ENCODE measurements at places on chromosomes 2 and 18. TPM values are rescaled to one million over a fixed set of nuclear protein-coding genes. Genes with fewer than 3 reads are reported as not detected.

Gene FAM124B
- 0.61 TPM for polyA plus RNA-seq

Gene GYPC
- 113 TPM for polyA plus RNA-seq

Gene RTTN
- 3.8 TPM for polyA plus RNA-seq

- peak; percentile 75 for DNase-seq
Measured at GRCh38 chr2:66438891-66439811, 4.2 kb downstream of the MEIS1 start.

- no peak for DNase-seq
Measured at GRCh38 chr2:110205660-110206455, 1.0 kb upstream of the NPHP1 start.

DNA sequence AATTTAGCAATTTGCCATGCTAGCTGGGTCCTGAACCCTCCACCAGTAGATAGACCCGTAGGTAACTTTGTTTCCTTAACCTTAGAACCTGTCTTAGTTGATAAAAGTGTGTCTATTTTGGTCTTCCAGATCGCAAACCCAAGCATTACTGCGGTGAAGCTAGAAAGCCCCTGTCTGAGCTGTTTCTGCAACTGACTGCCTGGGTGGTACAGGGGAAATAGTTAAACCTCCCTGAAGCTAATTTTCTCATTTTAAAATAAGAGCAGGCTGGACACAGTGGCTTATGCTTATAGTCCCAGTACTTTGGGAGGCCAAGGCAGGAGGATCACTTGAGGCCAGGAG is 101.7 kb upstream of the MSH2 start:
- DNase-seq, result no peak

Gene TUBB8B
- polyA plus RNA-seq, result not detected

GRCh38 chr2:16386431-16386830 is 279.2 kb downstream of the CYRIA start:
- peak; percentile 45 for DNase-seq

DNA sequence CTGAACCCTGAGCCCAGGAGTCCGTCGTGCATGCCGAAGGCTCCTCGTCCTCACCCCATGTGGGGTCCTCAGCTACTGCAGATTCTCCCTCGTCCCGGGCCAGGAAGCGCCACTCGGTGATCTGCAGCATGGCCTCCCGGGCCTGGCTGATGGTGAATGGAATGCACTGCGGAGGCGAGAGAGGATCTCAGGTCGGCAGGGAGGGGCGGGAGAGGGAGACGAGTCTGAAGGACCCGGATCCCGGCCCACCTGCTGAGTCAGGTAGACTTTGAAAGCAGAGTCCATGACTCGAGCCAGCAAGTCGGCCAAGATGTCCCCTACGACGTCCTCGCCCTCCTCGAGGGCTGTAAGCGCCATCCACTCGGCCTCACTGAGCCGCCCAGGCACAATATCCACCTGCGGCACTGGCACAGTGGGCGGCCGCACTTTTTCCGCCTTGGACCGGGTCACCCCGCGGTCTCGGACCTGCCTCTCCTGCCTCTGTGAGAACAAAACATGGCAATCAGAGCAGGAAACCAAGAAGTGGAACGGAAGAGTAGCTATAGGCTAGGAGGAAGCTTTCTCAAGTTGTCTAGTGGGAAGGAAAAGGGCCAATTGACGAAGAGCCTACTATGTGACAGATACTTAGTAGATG is 5.5 kb downstream of the C2orf81 start:
- no peak for DNase-seq

DNA sequence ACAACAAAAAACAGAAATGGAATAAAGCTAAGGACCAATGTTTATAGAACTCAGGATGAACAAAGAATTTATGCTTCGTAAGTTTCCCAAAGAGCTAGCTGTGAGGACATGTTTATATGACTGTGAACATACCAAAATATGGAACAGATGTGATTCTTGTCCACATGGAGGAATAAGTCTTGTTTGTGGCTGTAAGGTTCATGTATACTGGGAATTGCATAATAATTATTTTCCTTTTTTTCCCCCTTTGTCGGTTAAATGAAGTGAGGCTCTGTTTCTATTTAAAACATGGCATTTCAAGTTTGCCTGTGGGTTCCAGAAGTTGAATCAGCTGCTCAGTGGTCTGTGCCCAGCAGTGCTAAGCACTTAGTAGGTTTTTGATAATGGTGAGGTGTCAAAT is 108.1 kb downstream of the FHOD3 start:
- DNase-seq, result no peak

- DNase-seq, result no peak
Measured at GRCh38 chr2:71812736-71813135, 334.9 kb downstream of the CYP26B1 start.

DNA sequence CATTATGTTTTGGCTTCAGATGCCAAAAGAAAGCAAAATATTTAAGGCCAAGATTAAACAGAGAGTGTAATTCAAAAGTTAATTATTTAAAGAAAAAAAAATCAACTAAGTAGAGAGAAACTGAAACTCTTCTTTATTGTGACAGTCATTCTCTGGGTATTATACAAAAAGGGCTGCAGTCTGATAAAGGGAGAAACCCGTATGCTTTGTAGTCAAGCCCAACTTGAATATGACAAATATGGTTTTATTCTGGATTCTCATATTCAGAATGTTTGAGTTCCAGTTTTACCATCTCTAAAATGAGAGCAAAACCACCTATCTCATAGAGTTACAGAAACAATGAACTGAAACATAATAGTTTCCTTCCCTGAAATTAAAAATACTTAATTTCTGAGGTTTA is 8.2 kb downstream of the CDH2 start:
- no peak for DNase-seq

Gene CRYGC
- not detected for polyA plus RNA-seq

GRCh38 chr2:187138265-187138664 is 289.3 kb upstream of the ZSWIM2 start:
- DNase-seq, result peak; percentile 60

Gene TXNDC2
- polyA plus RNA-seq, result not detected

- no peak for DNase-seq
Measured at GRCh38 chr2:172109988-172110811, 7.5 kb upstream of the DLX2 start.

GRCh38 chr18:25282282-25282681 is 69.7 kb downstream of the ZNF521 start:
- no peak for DNase-seq

Gene VPS4B
- polyA plus RNA-seq, result 8.0 TPM

Gene GKN1
- polyA plus RNA-seq, result not detected

Gene TMEM163
- 7.1 TPM for polyA plus RNA-seq

Gene SLC8A1
- 41.8 TPM for polyA plus RNA-seq

GRCh38 chr2:181523756-181524155 is 66.6 kb downstream of the ITGA4 start:
- no peak for DNase-seq

- DNase-seq, result no peak
Measured at GRCh38 chr2:158539176-158540005, 82.6 kb downstream of the PKP4 start.

GRCh38 chr2:154697418-154698252 is 860 bp upstream of the KCNJ3 start:
- peak; percentile 37 for DNase-seq

DNA sequence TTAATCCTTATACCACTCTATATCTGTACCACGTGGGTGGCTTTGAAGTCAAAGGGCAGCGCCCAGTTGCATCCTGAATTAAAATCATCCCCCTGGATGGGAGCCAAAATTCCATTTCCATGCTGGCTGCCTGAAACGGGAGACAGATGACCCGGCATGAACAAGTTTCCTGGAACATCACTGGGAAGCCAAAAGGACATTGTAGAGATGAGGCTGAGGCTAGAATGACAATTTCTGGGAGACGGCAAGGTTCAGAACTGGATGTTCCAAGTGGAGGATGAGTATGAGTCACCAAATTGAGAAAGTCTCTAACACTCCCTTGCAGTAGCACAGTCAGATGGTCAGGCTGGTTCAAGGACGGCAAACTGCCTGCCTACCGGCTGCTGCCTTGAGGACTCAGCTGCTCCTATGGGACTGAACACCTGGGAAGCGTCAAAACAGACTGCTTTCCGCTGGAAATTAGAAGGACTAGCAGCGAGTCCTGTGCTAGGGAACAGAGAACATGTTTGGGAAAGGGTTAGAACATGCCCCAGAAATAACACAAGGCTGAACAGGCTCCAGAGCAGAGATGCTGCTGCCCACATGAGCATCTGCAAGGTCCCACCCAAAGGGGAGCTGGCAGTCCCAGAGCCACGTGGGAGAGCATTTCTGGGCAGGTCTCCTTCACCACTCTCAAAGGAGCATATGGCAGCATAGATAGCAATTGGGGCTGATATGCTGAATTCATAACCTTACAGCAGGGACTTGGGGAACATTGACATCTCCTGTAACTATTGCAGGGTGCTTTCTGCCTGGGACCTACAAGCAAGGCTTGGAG is 32.0 kb downstream of the YPEL5 start:
- peak; percentile 69 for DNase-seq

GRCh38 chr18:289026-289425 is 21.2 kb upstream of the THOC1 start:
- no peak for DNase-seq

Gene ADAM23
- polyA plus RNA-seq, result 17.0 TPM

- no peak for DNase-seq
Measured at GRCh38 chr2:128667391-128667790, 348.7 kb upstream of the HS6ST1 start.

Gene TNFRSF11A
- polyA plus RNA-seq, result 0.43 TPM

DNA sequence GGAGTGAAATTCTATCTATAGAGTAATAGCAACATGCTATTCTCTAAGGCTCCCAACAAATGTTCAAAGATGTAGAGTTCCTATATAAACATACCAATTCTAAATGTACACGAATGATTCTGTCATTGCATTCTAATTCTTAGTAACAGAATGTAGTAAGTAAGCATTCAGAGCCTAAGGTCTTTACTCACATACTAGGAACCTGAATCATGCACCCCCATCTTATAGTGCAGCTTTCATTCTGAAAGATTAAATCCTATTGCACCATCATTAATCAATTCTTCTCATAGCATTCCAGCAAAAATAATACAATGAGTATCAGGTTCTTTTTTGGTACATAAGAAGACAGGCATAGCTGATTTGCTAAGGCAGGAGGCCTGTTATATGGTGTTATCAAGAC is 230.0 kb downstream of the NCKAP5 start:
- DNase-seq, result no peak

Gene AGXT
- polyA plus RNA-seq, result 0.14 TPM

Gene GBX2
- polyA plus RNA-seq, result not detected

DNA sequence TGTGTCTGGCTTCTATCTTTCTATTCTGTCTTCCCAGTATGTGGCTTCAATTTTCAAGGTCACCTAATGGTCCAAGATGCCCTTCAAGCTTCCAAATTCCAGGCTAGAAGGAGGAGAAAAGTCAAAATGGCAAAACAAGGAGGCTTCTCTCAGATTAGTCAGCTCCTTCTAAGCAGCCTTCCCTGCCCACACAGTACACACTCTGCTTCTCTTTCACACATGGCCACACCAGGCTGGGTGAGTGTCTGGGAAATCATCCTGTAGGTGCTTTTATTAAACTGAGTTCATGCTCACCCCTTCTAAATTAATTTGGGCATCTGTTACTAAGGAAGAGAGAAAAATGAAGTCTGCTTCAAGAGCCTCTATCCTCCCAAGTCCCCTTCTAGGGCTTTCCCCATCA is 277.2 kb upstream of the MGAT5 start:
- DNase-seq, result no peak

- DNase-seq, result peak; percentile 86
Measured at GRCh38 chr2:239252801-239253200, 148.0 kb downstream of the HDAC4 start.

- DNase-seq, result no peak
Measured at GRCh38 chr18:47724186-47724975, 206.1 kb downstream of the SMAD2 start.

Gene ALPP
- polyA plus RNA-seq, result not detected

- DNase-seq, result no peak
Measured at GRCh38 chr2:136399667-136400289, 281.8 kb upstream of the CXCR4 start.

- no peak for DNase-seq
Measured at GRCh38 chr2:159944874-159945273, 117.5 kb downstream of the PLA2R1 start.
